NCI-H1105 (cell line): ENCODE measurements at places on chromosomes 3 and 15.

DNA sequence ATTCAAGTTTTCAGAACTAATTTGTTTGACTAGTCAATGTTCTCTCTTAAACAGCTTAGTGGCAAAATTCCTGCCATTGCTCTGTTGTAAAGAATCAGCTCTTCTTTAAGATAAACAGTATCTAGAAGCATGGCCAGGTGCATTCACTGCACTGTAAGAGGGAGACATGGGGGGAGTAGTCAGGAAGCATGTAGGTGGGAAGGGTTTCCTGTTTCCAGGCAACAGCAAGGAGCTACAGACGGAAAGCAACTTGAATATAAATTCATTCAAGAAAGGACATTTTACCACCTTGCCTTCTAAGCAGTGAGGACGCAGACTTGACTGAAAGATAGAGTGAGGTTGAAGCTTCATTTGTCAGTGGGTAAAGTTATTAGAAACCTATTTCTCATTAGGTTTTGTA, 55.3 kb downstream of the BBX start:
- DNase-seq: no peak

DNA sequence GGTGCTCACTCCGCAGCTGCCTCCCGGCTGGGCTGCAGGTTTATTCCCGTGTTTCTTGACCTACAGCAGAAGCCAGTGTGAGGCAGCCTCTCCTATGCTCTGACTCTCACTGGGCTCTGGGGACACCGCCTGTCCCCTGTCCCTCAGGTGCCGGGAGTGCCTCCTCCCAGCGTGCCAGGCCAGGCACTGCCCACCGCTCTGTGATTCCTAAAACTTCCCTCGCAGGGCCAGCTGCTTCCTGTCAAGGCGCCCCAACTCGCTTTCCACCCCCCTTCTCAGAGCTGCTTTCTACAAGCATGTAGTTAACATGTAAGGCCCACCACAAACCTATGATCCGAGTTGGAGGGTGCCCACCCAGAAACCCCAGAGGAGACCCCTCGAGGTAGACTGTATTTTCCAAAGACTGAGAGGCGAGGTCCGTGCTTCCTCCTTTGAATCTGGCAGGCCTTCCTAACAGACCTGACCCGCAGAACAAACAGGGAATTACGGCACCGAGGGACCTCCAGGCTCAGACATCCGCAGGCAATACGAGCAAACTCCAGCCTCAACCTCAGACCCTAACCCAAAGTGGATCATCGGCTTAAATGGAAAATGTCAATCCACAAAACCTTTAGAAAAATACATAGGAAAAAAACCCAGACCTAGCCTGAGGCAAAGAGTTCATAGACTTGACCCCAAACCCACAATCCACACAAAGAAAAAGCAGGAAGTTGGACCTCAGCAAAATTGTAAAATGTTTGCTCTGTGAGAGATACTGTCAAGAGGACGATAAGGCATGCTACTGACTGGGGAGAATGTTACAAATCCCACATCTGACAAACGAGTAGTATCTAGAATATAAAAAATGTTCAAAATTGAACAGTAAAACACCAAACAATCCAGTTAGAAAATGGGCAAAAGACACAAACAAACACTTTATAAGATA, 121.3 kb upstream of the IQSEC1 start:
- no peak for DNase-seq

GRCh38 chr3:195254454-195255175, 16.3 kb downstream of the XXYLT1 start:
- no peak for DNase-seq

DNA sequence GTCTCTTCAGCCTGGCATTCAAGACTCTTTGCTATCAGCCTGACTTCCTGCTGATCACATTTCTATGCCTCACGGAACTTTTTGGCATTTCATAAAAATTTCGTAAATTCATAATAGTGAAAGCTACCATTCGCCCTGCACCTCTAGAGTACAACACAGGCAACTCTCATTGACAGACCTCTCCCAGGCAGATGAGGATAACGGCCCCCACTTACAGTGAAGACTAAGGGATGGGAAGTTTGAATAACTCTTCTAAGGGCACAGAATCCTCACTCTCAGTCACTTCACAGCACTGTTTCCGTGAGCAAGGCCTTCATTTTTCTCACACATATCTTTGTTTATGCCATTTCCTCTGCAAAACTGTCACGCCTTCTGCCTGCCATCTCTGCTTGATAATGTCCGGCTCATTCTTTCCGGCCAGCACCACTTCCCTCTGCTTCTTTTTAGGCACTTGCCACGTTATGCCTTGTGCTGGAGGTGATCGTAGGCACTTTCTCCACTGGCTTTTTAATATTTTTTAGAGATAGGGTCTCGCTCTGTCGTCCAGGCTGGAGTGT, 224.1 kb upstream of the HES1 start:
- no peak for DNase-seq

GRCh38 chr15:75454471-75455378, 3.2 kb upstream of the SIN3A start:
- DNase-seq: no peak

DNA sequence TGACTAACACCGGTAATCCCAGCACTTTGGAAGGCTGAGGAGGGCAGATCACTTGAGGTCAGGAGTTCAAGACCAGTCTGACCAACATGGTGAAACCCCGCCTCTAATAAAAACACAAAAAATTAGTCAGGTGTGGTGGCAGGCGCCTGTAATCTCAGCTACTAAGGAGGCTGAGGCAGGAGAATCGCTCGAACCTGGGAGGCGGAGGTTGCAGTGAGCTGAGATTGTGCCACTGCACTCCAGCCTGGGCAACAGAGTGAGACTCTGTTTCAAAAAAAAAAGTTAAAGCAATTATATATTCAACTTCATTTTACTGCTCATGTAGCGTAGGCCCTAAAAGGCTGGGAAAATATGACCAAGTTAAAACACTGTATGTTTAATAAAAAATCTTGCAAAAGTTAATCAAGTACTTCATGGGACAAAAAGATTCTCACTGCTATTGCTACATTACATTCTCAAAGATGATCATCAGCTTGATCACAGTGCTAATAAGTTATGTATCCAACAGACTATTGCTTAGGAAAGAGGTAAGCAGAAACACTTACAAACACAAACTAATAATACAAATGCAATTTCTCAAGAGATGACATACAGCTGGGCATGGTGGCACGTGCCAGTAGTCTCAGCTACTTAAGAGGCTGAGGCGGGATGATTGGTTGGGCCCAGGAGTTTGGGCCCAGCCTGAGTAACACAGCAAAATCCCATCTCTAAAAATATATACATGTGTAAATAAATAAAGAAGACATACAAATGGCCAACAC, 2.7 kb downstream of the COPS2 start:
- no peak for DNase-seq

DNA sequence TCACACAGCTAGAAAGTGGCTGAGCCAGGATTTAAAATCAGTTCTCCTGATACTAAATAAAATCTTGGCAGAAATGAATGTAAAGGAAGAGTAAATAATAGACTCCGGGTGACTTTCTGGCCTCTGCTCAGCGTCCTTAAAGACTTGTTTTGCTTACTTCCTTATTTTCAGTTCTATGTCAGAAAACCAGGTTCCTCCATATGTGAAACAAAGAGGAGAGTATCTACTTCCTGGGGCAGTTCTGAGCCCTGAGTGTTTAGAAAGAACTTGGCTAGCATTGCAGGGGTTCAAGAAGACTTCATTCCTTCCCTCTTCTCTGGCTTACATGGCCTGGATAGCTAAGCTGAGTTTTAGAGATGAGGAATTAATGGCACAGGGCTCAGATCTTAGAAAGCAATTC, 222.8 kb upstream of the TLE3 start:
- DNase-seq: no peak

DNA sequence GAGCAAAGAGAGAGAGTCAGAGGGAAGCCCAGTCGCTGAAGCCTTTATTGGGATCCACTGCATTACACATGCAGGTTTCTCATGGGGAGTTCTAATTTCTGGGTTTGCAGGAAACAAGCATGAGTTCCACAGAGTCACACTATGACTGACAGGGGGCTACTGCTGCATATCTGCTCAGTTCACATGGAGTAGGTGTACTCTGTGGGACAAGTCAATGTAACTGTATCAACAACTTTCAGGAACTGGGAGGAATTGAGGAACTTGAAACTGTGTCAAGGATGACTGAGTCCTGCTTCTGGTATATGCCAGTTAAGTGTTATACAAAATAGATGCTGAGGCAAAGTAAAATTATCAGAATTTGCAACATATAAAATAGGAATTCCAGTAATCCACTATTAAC, 110.8 kb downstream of the NPAP1 start:
- no peak for DNase-seq

DNA sequence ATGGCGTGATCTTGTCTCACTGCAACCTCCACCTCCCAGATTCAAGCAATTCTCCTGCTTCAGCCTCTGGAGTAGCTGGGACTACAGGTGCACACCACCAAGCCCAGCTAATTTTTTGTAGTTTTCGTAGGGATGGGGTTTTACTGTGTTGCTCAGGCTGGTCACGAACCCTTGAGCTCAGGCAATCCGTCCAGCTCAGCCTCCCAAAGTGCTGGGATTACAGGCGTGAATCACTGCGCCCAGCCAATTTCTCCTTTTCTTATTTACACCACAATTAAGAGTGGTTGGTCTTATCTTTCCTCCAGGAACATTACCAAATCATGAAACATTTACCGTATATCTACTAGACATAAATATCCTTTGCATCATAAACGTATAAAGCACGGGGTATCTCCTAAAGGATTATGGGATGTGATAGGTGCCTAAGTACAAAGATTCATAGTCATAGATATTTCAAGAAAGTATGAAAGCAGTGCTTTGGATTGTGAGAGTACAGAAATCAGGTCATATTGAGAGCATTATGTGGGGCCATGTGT, 194.5 kb downstream of the RBMS3 start:
- no peak for DNase-seq

GRCh38 chr15:20345401-20345958, 196.1 kb downstream of the GOLGA6L6 start:
- no peak for DNase-seq

GRCh38 chr15:66803182-66803729, 101.2 kb downstream of the SMAD6 start:
- DNase-seq: no peak

- peak; percentile 97 for DNase-seq
Observed at GRCh38 chr3:141486746-141487520, at the start of gene RASA2. Gene RASA2, plus strand, starts transcription at chr3:141487027. Its CDS starts 57 bp downstream, at chr3:141487084.

GRCh38 chr3:125381743-125382142, 6.6 kb upstream of the ZNF148 start:
- DNase-seq: no peak

GRCh38 chr3:58874795-58875194, 175.0 kb downstream of the CFAP20DC start:
- no peak for DNase-seq

- DNase-seq: no peak
Observed at GRCh38 chr3:78313332-78313731, 1273.4 kb downstream of the ROBO2 start.

DNA sequence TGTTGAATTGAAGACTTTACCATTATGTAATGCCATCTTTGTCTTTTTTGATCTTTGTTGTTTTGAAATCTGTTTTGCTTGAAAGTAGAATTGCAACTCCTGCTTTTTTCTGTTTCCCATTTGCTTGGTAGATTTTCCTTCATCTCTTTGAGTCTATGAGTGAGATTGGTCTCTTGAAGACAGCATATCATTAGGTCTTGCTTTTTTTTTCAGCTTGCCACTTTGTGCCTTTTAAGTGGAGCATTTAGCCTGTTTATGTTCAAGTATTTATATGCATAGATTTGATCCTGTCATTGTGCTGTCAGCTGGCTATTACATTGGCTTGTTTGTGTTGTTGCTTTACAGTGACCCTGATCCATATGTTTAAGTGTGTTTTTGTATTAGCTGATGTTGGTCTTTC, 131.8 kb downstream of the ZIC1 start:
- no peak for DNase-seq

- no peak for DNase-seq
Observed at GRCh38 chr15:44861439-44861910, 95.0 kb upstream of the TERB2 start.

DNA sequence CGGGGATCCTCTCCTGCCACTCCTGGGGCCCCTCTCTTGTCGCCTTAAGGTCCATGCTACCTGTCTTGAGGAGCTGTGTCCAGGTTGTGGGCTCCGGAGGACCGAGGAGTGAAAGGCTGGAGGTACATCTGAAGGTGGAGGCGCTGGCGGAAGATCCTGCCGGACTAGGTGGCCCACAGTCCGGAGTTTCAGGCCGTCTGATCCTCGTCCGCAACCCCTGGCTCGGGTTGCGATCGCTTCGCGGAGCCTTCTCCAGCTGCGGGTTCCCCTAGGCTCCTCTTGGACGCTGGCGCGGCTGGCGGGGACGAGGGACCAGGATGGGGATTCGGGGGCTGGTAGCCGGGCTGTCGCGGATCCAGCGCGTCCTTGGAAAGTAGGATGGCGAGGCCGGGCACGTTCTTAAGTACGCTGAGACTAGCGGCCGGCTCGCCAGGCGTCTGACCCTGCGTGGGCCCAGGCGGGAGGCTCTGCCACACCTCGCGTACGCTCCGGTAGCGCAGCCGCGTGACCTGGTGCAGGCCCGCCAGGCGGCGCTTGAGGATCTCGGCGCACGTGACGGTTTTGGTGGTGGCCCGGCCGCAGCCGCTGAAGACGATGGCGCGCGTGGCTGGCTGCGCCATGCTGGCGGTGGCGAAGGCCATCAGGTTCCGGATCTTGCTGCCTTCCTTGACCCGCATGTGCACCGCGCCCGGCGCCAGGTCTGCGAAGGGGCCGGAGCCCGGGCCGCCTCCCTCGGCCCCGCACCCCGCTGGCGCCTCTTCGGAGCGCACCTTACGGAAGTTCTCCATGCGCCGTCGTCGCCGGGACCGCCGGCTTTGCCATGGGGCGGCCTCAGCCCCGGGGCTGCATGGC, 550 bp downstream of the RPP25 start:
- DNase-seq: no peak

DNA sequence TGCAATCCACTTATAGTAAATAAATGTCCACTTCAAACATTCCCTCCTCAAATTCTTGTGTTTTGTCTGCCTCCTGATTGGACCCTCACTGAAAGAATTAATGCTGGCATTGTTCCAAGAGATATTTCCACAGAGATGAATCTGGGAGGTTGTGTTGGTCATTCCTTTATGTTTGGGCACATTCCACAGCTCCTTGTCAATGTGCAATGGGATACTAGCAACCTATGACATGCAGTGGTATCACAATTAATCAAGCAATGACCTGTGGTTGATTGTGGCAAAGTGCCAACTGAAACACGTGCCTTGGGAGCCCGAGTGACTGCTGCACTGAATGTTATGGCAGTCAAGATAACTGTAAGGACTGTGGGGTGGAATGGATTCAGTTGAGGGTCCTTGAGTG, 55.0 kb upstream of the SNRPN start:
- no peak for DNase-seq

DNA sequence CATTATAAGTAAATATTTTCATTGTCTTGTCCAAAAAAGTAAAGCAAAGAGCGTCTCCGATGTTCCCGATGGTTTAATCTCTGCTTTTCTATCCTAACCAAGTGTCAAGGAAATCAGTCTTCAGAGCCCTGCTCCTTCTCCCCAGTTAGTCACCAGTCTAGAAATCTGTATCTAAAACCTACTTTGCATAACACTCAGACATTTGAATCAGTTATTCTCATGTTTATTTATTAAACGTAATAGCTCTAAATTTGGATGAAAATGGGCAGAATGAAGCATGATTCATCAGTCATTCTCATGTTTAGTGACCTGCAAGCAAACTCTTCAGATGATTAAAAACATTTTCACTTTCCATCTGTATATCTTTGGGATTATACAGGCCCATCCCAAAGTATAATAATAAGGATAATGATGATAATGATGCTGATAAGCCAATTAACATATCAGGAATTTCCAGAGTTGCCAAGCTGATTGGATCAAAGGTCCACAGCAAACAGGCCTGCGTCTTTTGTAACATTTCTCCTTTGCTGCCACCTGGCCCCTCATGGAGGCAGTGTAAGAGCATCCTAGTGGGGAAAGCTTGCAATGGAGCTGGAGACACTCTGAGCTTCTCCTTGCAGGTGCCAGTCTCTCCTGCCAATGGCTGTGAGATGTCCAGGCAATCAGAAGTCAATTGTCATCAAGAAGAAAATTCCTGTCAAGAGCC, 273.9 kb downstream of the IGSF11 start:
- DNase-seq: peak; percentile 62
